Activated CD4-positive, alpha-beta memory T cell treated with anti-CD3 and anti-CD28 coated beads for 36 hours (primary cell): ENCODE measurements at places on chromosomes 2 and 18.

DNA sequence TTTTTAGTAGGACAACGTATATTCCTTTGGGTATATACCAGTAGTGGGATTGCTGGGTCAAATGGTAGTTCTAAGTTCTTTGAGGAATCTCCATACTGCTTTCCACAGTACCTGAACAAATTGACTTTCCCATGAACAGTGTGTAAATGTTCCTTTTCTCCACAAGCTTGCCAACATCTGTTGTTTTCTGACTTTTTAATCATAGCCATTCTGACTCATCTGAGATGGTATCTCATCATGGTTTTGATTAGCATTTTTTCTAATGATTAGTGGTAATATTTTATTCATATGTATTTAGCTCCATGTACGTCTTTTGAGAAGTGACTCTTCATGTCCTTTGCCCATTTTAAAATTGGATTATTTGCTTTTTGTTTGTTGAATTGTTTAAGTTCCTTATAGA lies 58.4 kb upstream of the CERS6 start:
- no peak for DNase-seq

DNA sequence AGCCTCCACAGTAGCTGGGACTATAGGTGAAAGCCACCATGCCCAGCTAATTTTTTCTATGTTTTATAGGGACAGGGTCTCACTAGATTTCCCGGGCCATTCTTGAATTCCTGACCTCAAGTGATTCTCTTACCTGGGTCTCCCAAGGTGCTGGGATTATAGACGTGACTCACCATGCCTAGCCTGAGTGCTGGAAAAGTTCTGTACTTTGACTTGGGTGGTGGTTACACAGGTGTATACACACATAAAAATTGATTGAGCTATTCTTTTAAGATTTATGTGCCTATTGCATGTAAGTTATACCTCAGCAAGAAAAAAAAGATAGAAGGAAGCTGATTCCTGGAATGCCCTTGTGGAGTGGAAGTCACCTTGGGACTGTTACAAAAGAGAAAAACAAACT lies 34.8 kb upstream of the KCNF1 start:
- no peak for DNase-seq

GRCh38 chr2:68716604-68717304 lies 17.9 kb upstream of the ARHGAP25 start:
- no peak for DNase-seq

GRCh38 chr2:143078104-143078503 lies 51.1 kb upstream of the ARHGAP15 start:
- DNase-seq: no peak

- peak; percentile 57 for DNase-seq
These were observed 16.4 kb upstream of the NFU1 start for GRCh38 chr2:69453475-69454129.

DNA sequence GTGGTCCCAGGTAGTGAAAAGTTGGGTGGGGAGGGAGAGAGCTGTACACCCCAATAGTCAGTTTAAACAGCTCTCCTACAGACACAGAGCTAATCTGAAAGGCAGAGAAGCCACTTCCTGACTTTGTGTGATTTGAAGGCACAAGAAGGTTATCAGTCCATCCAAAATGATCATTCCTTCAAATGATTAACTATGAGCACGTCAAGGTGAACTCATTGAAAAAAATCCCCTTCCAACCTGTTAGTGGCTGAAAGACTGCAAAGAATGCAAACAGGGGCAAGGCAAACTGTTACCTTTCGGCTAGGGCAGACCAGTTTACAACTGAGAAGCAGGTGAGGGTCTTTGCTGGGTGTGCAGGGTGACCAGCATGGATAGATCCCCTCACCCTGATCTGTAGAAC lies 22.8 kb upstream of the APCDD1 start:
- DNase-seq: no peak

DNA sequence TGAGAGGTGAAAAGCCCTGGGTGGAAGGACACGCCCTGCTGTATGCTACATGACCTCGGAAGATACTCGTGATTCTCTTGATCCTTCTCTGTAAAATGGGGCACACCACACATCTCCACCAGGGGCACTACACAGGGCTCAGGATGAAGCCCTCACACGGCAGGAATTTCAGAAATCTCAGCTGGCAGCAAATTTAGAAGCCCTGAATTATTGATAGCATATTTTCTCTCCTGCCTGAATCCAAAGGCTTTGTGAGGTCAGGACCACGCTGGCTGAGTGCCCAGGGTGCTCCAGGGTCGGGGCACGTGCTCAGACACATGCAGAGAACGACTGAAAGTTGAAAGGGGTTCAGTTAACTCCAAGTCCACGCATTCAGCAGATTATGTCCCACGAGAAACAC lies 42.1 kb upstream of the GALR1 start:
- DNase-seq: peak; percentile 74

DNA sequence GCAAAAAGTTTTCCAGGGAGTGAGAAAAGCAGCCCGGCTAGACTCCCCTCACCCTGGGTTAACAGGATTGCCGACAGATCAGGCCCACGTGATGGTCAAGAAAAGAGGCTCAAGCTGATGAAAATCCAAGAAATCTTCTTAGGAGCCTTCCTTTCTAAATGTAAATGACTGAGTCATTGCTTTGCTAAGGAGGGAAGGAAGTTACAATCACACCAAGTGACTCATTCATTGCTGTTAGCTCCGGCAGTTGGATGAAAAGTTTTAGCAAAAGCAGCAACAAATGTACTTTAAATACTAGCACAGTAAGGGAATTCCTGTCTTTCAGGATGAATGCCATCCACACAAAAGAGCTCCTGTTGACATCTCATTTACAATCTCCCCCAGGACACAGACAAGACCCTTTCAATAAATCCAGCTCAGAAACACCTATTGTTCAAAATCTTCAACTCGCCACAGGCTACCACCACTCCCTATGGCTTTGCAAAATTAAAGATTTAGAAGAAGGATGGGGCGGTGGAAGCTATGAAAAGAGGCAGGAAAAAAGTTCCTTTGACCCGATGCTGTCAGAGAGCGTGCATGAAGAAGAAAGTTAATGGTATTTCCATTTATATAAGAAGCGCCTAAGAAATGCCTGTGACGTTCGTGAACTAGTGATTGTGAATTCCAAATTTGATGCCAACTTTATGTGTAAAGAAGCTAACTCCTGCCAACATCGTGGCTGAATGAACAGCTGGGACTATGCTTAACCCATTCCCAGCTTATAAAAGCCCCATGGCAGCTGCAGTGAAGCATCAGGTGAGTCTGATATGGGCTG lies 153.7 kb downstream of the TGIF1 start:
- DNase-seq: peak; percentile 28

DNA sequence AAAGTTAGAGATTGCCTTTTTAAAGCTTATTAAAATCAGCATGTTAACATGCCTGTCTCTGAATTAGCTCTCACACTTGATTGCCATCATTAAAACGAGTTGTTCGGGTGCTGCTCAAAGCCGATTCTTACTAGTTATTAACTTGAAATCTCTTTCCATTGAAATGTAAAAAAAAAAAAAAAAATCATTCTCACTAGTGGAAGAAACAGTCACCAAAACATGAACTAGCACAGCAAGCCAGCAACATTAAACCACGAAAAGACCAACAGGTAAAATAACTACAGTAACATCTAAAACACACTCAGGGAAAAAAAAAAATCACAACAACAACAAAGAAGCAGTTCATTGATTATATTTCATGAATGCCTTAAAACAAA lies 264.5 kb downstream of the MEIS1 start:
- no peak for DNase-seq

GRCh38 chr2:40218679-40219078 lies 233.2 kb downstream of the SLC8A1 start:
- DNase-seq: no peak

GRCh38 chr2:181563101-181563692 lies 93.7 kb downstream of the CERKL start:
- DNase-seq: no peak

DNA sequence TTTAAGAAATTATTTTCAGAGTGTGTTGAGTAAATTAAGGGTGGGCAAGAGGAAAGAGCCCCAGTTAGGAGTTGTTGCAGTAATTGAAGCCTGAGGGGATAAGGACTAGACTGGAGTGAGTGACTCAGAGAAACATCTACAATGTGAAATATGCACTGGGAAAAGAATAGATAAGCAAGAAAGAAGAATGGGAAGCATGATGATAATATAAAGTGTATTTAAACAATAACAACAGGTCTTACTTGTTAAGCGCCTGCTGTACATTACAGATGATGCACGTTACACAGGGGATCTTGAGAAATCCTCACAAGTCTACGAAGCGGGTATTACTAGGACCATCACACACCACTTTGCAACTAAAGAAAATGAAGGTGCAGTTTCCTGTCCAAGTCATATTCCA lies 73.6 kb upstream of the STK17B start:
- DNase-seq: no peak

GRCh38 chr2:241010531-241011295 lies 12.3 kb downstream of the SNED1 start:
- DNase-seq: no peak

- DNase-seq: no peak
These were observed 18.3 kb downstream of the MAIP1 start for GRCh38 chr2:199973703-199974102.

DNA sequence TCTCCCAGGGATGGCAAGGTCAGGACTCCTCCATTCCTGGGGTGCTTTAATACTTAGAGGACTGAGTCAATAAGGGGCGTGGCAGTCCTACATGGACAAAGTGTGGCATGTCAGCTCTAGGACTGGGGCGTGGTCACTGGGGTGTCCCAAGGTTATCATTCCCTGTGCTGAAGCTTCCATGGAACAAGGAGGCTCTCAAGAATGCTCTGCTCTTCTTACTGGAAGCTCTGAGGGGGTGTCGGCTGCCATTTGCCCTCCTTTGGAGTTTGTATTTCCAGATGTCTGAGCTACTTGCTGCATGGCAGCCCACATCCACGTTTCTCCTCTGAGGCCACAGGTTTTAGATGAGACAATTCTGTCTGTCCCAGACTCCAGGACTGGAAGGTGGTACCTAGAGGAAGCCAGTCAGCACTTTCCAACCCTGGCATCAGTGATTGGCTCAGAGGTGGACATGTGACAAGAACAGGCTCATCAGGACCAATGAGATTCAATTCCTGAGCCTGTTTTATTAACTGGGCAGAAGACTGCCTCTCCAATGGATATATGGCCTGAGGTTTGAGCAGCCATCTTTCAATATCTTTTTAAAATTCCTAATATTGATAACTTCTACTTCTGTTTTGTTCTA lies 128.9 kb upstream of the ARL4C start:
- no peak for DNase-seq

DNA sequence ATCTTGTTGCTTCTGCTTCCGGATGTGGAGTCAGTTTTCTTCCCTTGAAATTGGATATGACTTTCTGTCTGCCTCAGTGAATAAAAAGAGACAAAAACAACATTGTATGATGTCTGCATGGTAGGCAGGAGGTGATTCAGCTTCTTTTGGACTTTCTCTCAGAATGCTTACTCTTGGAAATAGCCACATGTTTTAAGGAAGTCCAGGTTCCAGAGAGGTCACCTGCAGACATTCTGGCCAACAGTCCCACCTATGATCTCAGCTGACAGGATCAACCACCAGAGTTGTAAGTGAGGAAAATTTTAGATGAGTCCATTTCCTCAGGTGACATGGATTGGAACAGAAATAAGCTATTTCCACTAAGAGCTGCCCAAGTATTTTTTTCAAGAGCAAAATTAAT lies 508.7 kb upstream of the FAM98A start:
- DNase-seq: no peak

- DNase-seq: no peak
These were observed 77.5 kb downstream of the MARCO start for GRCh38 chr2:119019521-119019920.

DNA sequence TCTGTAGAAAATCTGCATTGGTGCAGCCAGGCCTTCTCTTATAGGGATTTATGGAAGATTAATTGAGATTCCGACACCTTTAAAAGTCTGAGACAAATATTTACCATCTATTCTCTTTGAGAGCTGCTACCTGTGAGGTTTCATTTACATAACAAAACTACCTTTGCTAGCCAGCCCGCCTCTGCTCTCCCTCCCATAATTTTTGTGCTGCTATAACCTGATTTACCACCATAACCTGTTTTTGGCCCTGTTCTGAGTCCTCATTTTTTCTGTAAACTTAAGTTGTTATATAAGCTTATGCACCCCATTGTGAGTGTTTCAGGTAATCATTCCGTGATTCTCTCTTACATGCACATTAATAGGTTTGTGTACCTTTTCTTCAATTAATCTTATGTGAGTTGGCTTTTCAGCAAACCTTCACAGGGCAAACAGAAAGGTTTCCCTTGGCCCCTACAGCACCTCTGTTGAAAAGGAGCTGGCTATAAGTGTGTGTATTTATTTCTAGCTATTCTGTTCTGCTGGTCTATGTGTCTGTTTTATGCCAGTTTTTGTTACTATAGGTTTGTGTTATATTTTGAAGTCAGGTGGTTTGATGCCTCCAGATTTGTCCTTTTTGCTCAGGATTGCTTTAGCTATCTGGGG lies 114.9 kb upstream of the XIRP2 start:
- no peak for DNase-seq

- DNase-seq: no peak
These were observed 271.5 kb upstream of the MMADHC start for GRCh38 chr2:149858901-149859634.

DNA sequence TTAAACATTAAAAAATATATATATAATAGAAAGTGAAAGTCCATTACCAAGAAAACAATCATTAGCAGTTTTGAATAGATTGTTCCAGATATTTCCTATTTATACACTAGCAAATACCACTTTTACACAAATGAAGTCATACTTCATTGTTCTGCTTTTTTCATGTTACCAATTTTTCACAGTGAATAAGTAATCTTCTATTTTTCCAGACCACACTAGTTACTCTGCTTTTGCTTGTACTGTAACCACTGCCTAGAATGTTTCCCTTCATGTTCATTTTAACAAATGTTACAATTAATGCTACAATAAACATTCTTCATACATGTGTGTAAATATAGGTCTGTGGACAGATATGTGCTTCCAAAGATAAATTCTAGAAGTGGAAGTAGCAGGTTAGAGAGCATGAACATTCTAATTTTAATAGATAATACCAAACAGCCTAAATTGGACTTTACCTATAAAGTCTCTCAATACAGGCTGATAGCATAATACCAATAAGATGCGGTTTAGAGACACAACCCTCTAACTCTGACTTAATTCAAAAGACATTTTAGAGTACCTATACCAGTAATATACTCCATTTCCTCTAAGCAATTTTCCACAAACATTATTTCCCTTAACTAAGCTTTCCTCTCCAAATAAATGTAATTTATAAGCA lies 17.0 kb downstream of the ITSN2 start:
- DNase-seq: no peak

DNA sequence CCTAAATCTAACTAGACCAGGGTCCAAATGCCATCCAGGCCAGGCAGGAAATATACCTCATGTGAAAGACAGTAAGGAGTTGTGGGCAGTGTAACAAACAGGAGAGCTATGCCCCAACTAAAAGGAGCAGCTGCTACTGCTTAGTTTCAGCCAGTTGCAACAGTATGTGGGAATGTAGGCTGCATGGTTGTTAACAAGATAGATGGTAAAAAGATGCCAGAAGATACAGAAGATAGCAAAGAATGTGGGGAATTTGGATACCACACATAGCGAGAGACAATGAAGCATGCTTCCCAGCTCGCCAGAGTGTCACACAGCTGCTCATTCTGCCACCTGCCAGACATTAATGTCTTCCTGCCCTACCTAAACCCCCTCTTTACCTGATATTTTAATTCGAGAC lies 39.4 kb upstream of the CYBRD1 start:
- no peak for DNase-seq

GRCh38 chr18:8895987-8896619 lies 190.7 kb downstream of the MTCL1 start:
- no peak for DNase-seq

- DNase-seq: no peak
These were observed 430 bp upstream of the CHMP1B start for GRCh38 chr18:11850821-11851145.

GRCh38 chr18:8972116-8972515 lies 130.4 kb upstream of the NDUFV2 start:
- DNase-seq: no peak
